Fibroblast of skin of back (primary cell): ENCODE measurements at places on chromosomes 7 and 10.
A peak's percentile ranks its signal among the peaks of the same experiment; 100 is the strongest.

- no peak for DNase-seq
These were observed 244.2 kb upstream of the YAE1 start for GRCh38 chr7:39321909-39322498.

DNA sequence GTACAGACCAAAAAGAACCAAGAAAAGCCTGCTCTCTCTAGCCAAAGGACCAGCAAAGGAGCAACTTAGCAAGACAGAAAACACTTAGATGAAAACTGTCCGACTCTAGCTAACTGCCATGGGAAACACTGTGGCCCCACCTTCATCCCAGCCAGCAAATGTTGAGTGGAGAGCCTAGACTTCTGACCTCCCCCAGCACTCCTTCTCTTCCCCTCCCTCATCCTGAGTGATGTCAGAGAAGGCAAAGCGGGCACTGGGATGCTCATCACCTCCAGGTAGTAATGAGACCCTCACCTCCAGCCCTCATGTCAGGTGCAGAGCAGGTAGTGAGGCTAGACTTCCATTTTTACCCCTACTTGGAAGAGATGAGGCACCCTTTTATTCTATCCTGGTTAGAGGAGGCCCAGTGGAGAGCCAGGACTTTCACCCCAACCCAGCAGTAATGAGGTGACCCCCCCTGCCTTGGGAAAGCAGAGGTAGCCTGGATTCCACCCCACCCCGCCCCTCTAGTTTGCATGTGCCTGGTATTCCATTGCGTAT, 16.9 kb downstream of the CUZD1 start:
- no peak for DNase-seq

- DNase-seq = no peak
These were observed 10.1 kb upstream of the HPS1 start for GRCh38 chr10:98456686-98457482.

GRCh38 chr10:94402204-94402842, at the start of gene TBC1D12:
TSS of gene TBC1D12 (plus strand) at chr10:94402541. CDS start at chr10:94402614, 73 bp downstream.
- DNase-seq = peak; percentile 96

DNA sequence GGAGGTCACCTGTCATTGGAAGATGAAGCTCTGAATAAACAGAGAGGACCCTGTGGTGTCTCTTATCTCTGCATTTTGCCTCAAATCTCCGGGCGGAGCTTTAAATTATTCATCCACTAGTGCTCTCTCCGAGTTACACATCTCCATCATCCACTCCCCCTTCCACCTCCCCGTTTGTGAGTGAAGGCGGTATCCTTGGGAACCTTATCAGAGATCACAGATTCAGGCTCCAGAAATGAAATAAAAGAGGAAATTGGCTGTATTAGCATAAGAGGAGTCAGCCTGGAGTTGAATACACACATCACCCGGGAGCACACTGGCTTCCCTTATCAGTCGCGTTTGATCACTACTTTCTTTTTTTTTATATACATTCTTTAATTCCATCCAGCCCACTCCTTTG, 1184.8 kb downstream of the GATA3 start:
- no peak for DNase-seq

DNA sequence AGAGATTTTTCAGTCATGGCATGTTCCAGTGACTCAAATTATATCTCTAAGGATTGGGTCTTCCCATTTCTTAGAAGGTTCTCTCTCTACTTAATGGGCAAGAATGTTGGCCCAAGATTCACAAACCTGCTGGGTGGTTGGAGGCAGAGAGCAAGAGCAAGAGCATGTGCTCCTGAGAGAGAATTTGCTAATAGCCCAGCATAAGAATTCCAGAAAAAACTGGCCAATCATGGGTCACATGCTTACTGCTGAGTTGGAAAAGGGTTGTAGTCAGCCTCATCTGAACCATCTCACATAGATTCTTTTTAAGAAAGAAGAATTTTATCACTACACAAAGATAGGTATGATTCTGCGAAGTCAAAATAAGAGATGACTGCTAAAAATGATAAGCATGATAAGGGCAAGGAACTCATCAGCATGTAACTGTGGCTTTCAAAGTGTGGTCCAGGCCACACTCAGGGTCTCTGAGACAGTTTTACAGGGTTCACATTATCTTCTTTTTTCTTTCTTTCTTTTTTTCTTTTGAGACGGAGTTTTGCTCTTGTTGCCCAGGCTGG, 8.2 kb upstream of the VCL start:
- DNase-seq = no peak

DNA sequence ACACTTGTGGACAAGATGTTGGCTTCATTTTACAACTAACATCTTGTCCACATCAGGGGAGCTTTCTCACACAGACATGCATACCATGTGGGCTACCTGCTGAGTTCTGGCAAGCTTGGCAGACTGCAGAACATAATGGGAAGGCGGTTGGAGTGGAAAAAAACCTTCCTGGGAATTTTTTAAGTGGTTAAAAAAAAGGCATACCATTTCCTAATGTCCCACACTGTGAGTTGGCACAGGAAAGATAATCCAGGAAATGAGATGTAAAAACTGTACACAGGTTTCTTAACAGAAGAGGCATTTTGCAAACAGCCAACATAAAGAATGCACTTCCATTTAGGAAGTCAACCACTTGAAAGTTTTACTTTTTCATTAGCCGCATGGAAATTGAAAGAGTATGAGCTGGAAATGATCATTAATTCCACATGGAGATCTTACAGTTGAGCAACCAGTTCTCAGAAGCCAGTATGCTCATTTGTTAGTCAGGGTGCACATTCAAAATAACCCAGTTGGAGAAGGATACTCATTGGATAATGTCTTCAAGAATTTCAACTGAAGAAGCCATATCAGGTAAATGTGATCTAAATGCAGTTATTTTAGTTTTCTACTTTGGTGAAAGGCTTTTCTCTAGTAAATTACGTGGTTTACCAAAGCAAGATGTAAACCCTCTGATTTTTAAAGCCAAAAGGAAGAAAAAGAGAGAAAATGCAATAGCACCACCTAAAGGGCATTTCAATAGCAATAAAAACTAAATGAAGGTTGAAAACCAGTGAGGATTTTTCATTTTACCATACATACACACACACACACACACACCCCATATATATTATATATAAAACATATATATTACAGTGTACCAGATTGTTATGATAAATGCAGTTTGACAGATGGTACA, 194.0 kb downstream of the TAX1BP1 start:
- DNase-seq = peak; percentile 55

DNA sequence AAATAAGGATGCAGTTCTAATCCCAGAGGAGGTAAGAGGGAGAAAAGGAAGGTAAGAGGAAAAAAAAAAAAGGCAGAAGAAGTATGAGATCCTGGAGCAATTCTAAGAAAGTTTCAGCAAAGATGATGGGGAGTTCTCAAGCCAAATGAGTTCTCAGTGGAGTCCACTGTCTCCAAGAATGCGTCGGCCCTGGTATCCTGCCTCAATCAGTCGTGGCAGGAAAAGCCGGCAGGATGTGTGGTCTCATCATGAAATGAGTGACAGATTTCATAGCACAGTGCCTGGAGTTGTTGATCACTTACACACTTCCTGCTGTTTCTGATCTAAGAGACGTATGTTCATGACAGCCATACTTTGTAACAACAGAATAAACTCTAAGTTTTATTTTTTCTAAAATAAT, 554.9 kb downstream of the NXPH1 start:
- no peak for DNase-seq

DNA sequence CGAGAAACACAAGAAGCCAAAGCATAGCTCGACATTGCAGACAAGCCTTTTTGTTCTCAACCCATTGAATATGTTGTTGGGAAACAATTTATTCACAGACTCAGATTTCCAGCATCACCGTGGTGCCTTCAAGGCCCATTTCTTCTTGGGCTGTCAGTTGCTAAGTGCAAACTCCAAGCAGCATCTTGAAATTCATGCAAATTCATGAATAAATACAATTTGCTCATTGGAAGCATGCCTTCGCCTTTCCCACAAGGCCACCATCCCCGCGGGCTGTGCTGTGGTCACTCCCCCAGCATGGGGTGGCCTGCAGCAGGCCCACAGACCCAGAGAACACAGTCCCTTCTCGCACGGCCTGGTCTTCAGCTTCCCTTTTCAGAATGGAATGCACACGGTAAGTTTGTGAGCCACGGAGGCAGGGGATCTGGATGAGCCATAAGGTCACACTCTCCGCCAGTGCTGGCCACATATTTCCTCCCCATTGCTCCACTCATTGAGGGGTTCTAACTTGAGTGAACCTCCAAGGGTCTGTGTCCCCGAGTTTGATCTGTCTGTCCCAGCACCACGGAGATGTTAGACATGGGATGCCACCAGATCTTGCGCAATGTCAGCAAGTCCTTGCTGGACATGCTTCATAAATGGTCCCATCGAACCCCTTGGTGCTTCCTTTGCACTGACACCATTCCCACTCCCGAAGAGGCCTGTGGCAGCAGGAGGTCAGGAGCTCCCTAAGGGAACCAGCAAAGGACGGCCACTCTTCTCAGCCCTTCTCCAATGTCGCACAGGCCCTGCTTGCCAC, 109.5 kb downstream of the GFRA1 start:
- DNase-seq = no peak

GRCh38 chr7:28536259-28536658, 123.9 kb downstream of the CREB5 start:
- DNase-seq = peak; percentile 61

DNA sequence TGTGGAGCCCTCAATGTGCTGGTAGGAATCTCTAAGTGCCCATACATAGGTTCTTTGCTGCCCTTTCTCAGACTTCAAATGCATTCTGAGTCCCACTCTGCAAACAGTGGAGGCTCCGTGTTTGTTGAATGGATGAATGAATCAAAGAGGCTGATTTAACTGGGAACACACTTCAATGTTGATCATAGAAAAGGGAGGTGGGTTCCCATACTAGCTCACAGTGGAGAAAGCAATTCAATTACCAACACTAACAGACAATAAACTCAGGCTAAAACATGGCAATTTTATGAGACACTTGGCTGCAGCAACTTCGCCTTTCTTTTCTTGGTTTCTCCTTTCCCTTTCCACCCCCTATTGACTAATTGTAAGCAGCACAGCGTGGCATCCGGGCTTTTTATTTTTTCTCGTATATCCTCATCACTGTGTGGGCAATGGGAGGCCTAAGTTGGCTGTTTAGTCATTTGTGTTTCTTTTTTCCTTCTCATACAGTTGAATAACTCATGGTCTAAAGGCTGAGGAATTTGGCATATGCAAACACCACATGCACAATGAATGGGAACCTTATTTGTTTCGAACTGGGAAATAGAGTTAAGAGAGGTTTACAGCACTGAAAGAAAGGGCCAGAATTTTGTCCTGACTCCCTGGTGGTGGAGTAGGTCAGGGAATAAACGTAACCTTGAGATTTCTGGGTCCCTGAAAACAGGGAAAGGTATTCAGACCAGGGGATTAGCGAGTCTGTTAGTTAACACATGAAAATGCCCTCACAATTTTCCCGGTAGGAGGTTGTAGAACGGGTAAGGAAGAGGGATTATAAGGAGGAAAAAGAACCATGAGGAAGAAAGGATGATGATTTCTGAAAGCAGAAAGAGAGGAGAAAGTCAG, 858.5 kb downstream of the KCNMA1 start:
- DNase-seq = peak; percentile 82

DNA sequence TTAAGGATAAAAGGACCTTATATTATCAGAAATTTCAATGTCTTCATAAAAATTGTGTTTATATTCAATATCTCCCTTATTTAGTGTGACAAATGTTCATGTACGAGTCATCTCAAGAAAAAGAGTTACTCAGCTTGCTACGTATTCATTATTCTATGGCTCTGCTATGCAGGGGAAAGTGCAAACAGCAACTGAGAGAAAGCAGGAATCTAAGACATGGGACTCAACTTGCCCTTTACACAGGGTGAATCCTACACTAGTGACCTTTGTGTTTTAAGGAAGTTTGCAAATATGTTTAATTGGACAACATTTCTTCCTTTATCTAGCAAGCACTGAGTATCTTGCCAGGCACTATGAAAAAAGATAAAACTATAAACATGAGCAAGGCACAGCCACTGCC, 104.7 kb downstream of the NPSR1 start:
- DNase-seq = peak; percentile 68

DNA sequence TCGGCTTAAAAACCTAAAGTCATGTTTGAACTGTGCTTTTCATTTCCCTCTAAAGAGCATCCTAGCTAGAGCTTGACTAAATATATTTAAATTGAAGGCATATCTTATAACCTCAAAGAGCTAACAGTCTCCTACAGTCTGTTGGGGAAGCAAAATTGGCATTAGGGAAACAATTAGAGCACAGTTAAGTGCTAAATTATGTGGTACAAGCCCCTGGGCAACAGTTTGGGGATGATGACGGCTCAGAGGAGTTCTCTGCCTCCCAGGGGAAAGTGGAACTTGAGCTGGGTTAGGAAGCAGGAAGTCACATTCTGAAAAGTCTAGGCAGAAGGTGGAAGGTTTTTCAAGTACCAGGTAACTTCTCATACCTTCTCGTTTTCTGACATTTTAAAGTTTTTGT, 18.6 kb upstream of the GOT1 start:
- no peak for DNase-seq

GRCh38 chr7:149239345-149240143, at the start of gene ZNF212:
TSS of gene ZNF212 (plus strand) at chr7:149239651. CDS start at chr7:149239779, 128 bp downstream.
- peak; percentile 88 for DNase-seq

- DNase-seq = peak; percentile 64
These were observed 14.3 kb downstream of the ZNF282 start for GRCh38 chr7:149209518-149210269.

DNA sequence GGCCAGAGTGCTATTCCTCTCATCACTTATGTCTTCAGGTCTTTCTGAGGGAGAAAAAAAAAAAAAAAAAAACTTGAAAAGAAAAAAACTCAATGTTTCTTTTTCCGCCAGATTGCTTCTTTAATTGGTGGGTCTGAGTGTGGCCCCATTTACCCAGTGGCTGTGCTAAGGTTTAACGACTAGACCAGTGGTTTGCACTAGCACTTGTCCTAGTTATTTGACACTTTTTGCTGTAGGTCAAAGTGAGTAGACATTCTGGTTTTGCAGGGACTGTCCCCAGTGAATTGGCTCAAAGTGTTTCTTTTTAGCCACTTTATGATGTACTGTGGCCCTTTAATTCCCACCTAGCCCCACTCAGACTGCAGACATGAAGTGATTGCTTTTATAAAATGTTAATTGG, 273.3 kb downstream of the PTEN start:
- no peak for DNase-seq

DNA sequence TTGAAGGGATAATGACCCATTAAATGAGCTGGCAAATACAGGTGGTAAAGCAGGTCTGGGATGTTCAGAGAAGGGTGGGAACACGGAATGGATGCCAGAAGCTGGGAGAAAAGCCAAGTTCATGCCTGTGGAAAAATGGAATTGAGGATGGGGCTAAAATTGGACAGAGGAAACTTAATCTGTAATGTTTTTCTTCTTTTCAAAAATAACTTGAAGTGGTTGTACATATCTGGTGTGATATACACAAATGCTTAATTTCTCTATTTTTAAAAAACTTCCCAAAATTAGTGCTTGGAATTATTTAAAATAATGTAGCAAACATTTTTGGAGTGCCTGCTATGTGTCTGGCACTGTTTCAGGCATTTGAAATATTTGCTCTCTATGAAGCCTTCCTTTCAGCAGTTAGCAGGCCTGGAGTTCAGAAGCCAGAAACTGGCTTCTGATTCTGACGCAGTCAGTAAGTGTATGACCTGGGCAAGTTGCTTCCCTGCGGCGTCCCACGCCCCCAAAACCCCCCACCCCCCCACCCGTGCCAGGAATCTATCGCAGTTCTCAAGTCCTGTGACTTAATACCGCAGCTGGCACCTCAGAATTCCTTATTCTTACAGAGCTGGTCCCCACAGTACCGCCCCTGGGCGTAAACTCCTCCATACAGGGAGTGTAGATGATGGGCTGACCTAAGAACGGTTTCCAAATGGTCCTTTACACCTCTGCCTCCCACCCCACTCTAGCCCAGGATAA, 828 bp upstream of the MALSU1 start:
- DNase-seq = peak; percentile 85

- no peak for DNase-seq
These were observed 119.9 kb upstream of the TMEM106B start for GRCh38 chr7:12091231-12091630.
